ENCODE measurements at places on chromosomes 6 and 20.

DNA sequence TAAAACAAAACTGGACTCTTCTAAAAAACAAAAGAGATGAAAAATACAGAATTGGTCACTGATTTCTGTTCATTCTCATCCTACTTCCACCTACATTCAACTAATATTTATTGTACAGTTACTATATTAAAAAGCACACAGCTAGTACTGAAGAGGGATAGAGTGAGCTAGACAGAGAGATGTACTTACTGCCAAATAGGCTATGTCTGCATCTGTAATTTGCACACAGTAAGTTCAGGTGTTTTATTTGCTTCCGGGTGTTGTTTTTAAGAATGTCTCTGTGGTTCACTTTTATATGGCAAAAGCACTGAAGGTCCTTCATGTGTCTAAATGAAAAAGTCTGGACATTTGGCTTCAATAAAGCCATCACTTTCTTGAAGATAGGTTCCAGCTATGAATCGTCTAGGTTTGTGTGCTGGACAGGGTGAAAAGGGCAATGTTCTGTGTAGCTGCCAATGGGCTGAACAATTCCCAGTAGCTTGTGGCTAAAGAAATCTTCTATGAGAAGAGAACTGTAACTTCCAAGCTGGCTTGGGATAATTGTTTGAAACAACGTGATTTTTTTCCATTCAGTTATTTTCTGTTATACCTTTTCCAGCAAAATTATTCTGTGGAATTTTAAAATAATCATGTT, 47.3 kb downstream of the EPB41L2 start:
- no peak for DNase-seq

- no peak for DNase-seq
These were observed 178.4 kb upstream of the ZNF184 start for GRCh38 chr6:27651371-27651732.

DNA sequence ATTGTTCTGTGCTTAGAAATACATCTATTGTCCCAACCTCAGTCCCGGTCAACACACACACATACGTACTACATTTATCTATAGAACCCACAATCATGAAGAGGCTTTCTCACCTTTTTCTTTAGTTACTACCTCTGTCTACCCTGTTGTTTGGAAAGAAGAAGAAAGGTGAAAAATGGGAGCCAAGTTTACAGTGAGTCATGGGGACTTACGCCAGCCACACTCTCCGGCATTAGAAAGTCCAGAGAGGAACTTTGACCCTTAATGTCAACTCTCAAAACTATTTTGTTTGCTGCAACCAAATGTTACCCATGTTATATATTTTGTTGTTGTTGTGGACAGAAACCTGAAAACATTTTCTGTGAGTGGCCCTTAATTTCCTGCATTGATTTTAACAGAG, 259.1 kb downstream of the ZFAND3 start:
- no peak for DNase-seq

GRCh38 chr20:24862606-24863005, 86.5 kb upstream of the CST7 start:
- no peak for DNase-seq

GRCh38 chr20:58909585-58909984, 57.1 kb downstream of the GNAS start:
- DNase-seq = no peak

GRCh38 chr6:35922139-35922554, 1.2 kb upstream of the SRPK1 start:
- no peak for DNase-seq

DNA sequence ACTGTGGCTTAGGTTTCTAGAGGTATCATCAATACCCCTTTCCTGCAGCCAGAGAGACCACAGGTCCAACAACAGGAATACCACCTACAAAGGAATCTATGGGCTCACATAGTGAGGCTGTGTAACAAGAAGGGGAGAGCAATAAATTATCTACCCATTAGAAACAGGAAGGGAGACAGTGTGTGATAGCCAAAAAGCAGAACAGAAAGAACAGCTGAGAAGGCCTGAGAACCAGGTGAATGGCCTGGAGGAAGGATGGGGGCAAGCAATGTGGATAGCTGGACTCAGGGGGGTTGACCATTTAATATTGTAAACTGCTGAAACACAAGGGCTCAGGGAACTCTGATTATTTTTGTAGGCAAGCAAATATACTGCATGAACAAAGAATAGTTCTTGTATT, 628.2 kb downstream of the COL12A1 start:
- no peak for DNase-seq

DNA sequence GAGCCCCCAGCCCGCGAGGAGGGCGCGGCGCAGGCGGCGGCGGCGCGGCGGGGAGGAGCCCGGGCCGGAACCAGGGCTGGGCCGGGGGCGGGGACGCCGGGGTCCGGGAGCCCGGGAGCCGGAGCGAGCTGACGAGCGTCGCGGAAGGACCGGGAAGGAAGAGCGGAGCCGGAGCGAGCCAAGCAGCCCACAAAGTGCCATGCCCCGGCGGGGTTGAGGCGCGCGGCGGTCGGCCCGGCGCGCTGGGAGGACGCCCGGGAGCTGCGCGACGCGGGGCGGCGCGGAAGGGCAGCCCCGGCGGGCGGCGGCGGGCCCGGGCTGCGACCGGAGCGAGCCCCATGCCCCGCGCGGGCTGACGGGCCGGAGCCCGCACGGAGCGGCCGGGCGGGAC, 289 bp downstream of the FOXP4 start:
- no peak for DNase-seq

DNA sequence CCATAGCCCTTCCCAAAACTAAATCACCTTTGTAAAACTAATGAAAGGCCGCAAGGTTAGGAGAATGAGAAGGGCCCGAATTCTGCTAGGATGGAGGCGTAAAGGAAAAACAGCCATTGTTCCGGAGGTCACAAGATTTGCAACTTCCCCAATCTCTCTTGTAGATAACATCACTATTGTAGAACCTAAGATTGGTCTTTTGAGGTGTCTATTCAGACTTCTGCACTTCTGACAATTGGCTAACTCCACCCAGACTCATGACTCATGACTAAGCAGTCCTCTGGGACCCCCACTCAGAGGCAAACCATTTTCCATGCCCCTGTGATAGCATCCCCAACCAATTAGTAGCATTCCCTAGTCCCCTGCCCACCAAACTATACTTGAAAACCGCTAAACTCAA, 210.5 kb upstream of the SHLD1 start:
- no peak for DNase-seq

DNA sequence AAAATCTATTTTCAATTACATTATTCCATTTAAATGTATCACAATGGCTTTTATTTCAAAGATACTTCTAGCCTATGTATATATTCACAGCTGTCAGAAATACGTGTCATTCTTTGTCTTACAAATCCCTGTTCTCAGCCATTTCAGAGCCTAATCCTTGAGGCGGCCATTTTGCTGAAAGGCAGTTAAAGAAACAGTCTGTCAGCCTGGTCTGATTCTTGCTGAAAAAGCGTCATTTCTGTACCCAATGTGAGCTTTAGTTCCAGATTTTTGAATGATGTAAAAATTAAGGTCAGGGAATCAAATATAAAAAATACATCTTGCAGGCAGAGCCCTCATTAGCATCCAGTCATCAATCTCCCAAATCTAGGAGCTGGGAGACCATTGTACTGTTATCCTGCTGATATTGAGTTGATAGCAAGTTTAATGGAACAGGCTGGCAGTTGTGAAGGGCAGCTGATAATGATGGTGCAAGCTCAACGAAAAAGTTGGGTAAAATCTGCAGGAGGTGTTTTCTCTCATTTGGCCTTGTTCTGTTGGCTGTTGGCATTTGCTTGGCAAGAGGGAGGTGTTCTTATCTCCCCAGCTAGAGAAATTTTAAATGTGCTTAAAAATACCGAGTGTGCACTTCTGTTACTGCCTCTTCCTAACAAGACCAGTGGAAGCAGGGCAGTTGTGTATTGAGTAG, 314.8 kb downstream of the SOX4 start:
- no peak for DNase-seq

DNA sequence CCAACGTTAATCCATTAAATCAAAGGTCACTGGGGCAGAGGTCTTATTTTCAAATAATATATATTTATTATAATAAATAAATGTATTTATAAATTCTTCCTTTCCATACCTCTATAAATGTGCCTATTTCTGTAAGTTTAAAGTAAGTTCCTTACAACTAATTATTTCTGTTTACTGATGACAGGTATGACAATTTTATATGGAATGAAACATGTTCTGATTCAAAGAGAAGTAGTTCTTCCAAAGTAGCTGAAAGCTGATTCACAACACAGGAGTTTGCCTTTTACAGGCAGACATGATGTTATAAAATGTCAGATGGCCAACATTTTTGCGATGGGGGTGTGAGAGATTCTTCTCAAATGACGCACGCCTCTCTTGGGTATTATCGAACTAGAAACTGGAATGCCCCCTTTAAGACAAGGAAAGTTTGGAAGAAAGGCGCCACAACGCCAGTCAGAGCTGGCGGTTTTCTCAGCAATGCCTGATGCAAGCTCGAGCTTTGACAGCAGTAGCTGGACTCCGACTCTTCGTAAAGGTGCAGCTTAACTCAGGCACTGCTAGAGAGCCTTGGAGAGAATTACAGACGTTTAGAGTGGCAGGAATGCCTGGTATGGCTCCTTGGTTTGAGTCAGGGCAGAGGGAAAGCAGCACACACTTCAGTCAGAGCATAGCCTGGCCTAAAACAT, 92.1 kb downstream of the FOXC1 start:
- no peak for DNase-seq
